Stimulated activated CD4-positive, alpha-beta T cell treated with anti-CD3 and anti-CD28 coated beads, Interleukin-15, amount 100 ng/mL, for 48 hours (primary cell): ENCODE measurements at places on chromosomes 11 and 22.

GRCh38 chr11:111450480-111451320 lies 61.5 kb downstream of the BTG4 start:
- no peak for DNase-seq

DNA sequence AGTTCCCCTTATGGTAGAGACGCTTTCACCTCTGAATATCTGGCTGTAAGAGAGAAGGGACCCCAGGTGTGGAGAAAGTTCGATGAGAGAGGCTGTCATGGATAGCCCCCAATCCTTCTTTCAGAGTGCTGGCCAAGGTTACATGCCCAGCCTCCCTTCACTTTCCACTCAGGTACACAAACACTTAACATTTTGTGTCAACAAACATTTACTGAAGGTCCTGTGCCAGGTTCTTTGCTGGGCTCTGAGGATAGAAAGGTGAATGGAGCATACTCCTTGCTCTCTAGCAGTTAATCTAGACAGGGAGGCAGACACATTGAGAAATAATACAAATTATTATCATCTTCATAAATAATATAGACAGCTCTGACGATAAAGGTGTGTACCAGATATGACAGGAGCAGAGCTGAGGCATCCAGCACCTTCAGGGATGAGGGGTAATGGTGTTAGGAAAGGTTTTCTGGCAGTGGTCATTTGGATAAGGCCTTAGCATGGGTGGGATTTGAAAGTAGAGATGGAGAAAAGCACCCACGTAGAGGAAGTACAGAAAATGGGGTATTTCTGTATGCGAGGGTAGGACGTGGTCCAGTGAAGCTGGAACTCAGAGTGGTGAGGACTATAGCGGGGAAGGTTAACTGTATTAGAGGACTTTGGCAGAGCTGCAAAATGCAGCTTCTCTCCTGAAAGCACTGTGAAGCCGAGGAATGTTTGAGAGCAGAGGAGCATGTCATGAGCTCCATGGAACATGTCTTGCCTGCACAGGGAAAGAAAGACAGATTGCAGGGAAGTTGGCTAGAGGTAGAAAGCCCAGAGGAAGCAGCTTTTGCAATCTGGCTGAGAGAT lies 19.6 kb downstream of the PPFIBP2 start:
- no peak for DNase-seq

DNA sequence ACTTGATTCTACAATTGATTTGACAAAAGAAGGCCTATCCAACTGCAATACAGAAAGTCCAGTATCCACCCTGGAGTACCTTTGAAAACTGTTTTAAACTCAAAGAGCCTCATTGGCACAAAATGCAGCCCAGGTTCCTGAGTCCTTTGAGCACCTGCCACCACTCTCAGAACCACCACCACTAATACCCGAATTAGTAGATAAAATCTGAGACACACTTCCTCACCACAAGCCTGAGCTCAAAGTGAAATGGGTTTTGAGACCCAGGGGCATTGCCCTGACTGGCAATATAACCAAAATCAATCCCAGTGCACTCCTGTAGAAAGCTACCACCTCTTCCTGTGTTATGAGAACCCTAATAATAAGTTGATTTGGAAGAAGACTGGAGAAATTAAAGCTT lies 215.7 kb downstream of the CSNK2A3 start:
- DNase-seq = no peak

GRCh38 chr11:126660761-126661425 lies 305.4 kb downstream of the ST3GAL4 start:
- no peak for DNase-seq

- no peak for DNase-seq
These were observed at the start of gene PARVA for GRCh38 chr11:12377106-12377823. Gene PARVA (plus strand): TSS chr11:12377571. CDS start chr11:12377648, 77 bp downstream.
